ENCODE measurements at places on chromosomes 11 and 22.

DNA sequence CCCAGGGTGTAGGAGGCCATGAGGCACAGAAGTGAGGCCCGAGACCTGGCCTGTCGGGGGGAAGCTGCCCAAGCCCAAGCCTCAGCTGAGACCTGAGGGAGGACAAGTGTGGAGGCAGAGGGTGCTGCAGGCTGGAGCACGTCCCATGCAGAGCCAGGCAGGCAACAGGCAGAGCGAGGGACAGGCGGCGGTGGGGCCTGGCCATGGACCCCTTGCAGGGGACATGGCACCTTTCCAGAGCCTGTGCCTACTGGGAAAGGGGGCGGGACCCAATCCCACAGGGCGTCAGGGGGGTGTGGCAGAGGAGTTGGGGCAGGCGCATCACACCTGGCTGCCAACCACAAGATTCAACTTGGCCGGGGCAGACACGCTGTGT lies 4.3 kb downstream of the TNNI2 start:
- DNase-seq: no peak

DNA sequence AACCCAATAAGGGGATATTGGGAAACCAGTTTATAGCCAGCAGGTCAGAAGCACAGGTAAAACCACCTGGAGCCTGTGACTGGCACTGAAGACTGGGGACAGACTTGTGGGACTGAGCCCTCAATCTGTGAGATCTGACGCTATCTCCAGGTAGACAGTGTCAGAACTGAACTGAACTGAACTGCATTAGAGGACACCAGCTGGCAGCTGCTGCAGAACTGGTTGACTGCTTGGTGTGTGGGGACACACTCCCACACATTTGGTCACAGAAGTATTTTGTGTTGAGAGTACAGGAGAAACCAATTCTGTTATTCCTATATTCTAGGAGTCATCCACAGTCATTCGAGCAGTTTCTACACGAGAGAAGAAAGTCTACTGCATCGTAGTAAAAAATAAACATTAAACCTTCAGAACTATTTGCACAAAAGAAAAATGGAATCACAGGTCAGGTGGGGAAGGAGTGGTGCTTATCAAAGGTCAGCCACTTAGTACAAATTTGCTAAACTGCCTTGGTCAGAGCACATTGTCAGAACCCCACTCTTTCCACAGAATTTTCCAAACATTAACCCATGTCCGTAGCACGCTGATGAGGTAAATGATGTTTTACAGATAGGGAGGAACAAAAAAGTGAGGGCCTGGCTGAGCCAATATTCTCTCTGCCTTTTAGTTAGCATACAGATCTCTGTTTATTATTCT lies 77.2 kb downstream of the SIK3 start:
- DNase-seq: no peak

GRCh38 chr11:119094816-119095065 lies 6.9 kb downstream of the DPAGT1 start:
- no peak for DNase-seq

DNA sequence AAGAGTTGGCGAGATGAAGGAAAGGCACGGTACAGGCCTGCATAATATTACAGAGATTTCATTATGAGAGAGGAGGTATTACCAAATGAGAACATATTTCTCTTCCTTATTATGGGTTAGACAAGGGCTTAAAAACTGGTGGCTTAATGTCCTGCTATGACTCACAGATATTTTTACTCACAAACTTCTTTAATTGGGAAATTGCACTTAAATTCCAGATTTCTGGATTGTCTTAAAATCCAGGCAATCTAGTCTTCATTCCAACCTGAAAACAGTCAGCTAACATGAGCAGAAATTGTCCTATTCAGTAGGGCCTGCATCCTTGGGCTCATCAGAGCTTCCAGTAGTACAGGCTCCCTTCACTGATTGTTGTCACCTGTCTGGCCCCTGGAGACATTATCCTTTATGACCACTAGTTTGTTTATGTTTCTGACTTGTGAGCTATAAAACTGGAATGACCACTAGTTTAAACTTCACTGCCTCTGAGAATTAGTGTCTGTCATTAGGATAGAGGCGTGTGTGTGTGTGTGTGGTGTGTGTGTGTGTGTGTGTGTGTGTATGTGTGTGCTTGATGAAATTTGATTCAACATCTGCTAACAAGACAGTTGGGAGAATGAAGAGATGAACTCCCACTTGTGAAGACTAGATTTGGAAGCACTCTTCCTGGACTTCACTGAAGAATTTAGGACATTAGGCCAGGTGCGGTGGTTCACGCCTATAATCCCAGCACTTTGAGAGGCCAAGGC lies 25.1 kb downstream of the DBX1 start:
- DNase-seq: no peak

- no peak for DNase-seq
Measured at GRCh38 chr11:69489031-69489745, 7.7 kb downstream of the LINC01488 start.

- DNase-seq: no peak
Measured at GRCh38 chr11:109439684-109440083, 17.7 kb downstream of the C11orf87 start.

Data from stimulated activated CD4-positive, alpha-beta T cell treated with anti-CD3 and anti-CD28 coated beads, TNF-alpha, amount 100 ng/mL, for 24 hours (primary cell).